ENCODE measurements at places on chromosomes 7 and 10. TPM values are rescaled to one million over a fixed set of nuclear protein-coding genes. Genes with fewer than 3 reads are reported as not detected.

- DNase-seq: peak; percentile 22
These were observed 51.8 kb upstream of the ANK3 start for GRCh38 chr10:60441515-60441914.

- no peak for DNase-seq
These were observed 32.8 kb upstream of the VIPR2 start for GRCh38 chr7:159177284-159177953.

DNA sequence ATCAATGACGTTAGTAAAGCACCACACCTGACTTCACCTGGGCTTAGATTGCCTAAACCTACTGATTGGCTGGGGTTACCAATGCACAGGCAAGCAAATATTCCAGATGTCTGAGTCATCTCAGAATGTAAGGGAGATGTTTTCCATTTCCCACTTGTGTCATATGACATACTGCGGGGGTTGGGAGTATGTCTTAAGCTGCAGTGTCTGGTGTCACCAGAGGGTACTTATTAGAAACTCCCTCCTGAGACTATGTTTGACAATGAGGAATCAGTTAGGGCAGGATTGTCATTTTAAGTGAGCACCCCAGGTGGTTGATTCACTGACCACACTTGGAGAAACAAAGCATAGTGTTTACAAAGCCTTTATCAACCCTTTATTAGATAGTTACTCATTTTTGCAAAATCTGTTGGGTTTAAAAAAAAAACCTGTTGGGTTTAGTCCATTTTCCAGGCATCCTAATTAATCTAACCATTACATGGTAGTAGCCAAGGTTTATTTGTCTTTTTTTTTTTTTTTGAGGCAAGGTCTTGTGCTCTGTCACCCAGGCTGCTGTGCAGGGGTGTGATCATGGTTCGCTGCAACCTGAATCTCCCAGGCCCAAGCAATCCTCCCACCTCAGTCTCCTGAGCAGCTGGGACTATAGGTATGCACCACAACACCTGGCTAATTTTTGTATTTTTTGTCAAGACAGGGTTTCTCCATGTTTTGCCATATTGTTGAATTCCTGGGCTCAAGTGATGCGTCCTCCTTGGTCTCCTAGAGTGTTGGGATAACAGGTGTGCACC, 72.5 kb downstream of the CDK6 start:
- peak; percentile 86 for DNase-seq

DNA sequence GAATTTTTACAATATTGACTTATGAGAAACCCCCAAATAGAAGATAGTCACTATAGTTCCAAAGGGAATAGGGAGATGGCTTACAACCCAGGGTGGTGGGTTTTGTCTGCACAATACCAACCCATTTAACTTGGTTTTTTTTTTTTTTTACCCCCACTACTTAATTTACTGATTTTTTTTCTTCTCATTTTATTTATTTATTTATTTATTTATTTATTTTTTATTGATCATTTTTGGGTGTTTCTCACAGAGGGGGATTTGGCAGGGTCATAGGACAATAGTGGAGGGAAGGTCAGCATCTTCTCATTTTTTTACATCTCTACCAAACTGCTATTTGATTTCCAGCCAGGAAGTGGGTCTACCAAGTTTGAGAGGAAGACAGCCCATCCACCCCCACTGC, 77.9 kb downstream of the FAM204A start:
- no peak for DNase-seq

DNA sequence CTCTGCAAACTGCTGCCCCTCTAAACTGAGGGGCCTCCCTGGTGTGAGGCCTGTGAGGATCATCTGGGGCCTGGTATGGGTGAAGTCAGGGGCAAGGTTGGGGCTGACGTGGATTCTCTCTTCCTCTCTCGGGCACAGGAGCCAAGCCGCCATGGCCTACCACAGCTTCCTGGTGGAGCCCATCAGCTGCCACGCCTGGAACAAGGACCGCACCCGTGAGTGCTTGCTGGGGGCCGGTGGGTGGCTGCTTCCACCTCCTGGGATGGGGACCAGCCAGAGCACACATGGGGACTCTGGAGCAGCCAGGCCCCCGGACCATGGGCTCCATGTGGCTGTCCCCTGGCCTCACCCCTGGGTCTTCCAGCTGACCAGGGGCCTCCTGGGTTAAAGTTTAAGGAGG, 11.0 kb downstream of the ARPC1B start:
- no peak for DNase-seq

- DNase-seq: peak; percentile 49
These were observed 80.0 kb downstream of the C7orf25 start for GRCh38 chr7:42831718-42832522.

The SUN1 gene
- 89.9 TPM for total RNA-seq

DNA sequence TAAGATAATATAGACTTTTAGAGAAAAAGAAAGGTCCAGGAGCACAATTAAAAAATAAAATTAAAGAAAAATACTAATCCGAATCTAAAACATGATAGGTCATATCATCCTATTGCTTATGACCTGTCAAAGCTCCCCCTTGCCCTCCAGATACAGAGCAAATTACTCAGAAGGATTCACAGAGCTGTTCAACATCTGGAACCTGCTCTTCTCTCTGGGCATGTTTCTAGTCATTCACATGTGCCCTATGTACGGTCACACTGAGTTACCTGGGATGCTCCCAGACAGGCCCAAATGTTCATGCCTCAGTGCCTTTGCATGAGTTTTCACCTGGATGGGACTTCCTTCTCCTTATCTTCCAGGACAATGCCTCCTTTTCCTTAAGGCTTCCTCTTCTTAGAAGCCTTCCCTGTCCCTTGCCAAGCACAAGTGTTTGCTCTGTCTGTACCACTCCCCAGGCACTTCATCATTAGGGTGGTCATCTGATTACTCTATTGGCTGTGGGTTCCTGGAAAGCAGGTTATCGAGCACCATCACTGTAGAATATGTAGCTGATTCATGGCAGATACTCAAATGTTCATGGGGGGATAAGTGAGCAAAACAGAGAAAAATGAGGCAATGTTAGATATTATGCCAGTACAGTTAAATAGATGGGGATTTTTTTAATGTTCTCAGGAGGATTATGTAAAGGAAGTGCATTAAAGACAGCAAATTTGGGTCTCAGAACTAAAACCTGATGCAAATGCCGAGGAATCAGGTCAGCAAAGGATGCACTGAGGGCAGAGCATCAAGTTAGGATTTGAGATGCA, 12.0 kb upstream of the AOAH start:
- no peak for DNase-seq

DNA sequence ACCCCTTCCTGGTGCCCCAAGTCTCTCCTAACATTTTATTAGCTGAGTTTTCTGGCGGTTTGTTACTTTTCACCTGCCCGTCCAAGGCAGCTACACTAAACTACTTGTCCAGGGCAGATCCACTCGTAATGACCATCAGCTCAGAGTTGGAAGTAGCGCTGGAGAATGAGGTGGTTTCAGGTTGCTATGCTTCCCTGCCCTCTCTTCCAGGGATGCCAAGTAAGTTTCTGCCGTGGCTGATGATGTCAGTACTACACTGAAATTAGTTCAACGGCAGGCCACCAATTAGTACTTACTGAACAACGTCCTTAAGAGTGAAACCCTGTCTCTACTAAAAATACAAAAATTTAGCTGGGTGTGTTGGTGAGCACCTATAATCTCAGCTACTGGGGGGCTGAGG, 55.2 kb downstream of the DIP2C start:
- DNase-seq: no peak

GRCh38 chr7:150927956-150928344, 50.2 kb downstream of the KCNH2 start:
- no peak for DNase-seq

- peak; percentile 83 for DNase-seq
These were observed 315.7 kb downstream of the TNS3 start for GRCh38 chr7:47266131-47266706.

- peak; percentile 27 for DNase-seq
These were observed 155.5 kb downstream of the SVIL start for GRCh38 chr10:29479081-29479925.

DNA sequence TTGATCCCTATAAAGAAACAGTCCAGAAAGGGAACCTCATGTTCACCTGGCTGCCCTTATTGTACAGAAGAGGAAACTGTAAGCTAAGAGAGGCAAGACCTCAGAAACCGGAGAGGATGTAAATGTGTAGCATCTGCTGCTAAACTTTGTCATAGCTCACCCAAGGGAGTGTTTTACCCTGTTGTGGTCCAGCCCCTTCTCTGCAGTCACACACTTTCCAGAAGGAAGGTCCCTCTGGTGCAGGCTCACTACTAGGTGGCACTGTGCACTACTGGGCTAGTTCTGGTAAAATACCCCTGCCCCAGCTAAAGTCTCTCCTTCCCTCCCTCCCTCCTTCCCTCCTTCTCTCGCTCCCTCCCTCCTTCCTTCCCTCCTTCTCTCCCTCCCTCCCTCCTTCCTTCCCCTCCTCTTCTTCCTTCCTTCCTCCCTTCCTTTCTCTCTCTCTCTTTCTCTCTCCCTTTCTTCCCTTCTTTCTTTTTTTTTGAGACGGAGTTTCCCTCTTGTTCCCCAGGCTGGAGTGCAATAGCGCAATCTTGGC, 42.5 kb upstream of the LCOR start:
- no peak for DNase-seq

DNA sequence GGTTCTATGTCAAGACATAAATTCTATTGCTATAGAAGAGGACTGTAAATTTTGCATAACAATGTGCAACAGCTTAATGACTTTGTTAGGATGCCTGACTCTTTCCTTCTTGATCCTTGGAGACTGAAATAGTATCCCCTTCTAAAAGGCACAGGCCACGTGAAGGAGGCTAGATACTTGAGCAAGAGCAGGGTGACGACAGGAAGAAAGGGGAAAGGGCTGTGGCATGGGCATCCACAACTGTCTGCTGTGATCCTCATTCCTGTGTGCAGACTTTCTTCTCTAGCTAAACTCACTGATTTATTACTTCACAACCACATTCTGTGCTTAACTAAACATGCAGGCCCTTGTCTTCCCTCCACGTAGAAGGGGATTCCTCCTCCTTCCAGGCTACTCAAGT, 1111.8 kb upstream of the C7orf33 start:
- DNase-seq: no peak

GRCh38 chr10:74249865-74250264, 98.8 kb downstream of the ADK start:
- DNase-seq: no peak

DNA sequence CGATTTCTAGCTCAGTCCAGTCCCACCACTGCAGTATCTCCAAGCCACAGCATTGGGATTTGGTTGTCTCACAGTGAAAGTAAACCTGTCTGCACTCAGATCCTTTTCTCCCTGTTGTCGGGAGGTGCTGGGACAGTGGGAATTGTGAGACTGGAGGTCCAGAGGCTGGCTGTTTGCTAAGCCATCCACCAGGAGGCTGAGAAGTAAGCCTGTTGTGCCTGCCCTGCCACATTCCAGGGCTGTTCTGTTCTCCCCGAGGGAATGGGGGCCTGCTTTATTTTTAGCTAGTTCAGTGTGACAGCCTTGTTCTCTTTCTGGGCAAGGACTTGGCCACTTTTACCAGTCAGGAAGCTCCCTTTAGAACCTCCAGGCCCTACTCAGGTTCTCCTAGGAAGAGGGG, 54.9 kb downstream of the HK1 start:
- DNase-seq: peak; percentile 73

The LRRC4 gene
- not detected for total RNA-seq

- DNase-seq: no peak
These were observed 273.8 kb downstream of the AUTS2 start for GRCh38 chr7:69871886-69872569.

The IDI2 gene
- not detected for total RNA-seq

DNA sequence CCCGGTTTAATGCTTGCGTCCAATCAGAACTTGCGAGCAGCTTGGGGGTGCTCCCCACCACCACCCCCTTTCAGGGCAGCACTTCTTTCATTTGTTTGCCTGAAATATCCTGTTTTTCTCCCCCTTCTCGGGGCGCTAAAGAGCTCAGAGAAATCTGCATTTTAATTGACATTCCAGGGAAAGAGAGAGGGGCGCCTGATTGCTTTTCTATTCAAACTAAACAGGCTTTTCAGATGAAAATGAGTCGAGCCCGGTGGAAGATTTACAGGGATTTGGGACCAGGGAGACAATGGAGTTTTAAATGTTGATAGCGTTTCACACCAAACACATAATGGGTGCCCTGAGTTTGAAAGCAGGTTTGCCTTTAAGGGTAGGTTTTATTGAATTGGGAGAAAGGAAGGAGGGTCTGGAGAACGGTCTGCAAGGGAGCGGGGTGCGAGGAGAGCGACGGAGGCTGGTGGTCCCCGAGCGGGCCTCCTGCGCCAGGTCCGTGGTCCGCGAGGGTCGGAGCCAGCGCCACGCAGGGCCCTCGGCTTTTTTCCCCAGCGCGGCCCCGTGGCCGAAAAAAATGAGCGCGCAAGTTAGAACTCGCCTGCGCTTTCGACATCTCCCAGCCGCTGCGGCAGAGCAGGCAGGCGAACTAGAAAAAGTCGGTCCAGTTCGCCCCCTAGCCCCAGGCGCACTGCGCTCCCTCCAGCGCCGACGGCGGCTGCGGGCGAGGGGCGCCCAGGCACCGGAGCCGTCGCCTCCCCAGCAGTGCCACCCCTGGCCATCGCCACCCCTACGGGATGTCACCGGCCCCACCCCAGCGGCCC, 1.3 kb downstream of the FGFR2 start:
- DNase-seq: no peak

DNA sequence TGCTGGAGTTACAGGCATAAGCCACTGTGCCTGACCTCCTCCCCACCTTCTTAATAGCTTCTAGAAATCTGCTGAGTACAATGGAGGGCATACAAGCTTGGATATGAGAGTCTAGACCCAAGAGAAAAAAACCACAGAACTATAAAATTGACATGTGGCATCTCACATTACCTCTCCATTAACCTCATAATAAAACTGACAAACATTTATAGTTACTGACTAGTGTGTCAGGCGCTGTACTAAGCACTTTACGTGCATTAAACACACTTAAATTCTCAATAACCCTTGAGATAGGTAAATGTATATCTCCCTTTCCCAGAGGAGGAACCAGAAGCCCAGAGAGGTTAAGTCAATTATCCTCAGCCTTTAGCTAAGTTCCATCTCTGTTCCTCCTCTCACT, 300.5 kb upstream of the MYO3A start:
- DNase-seq: no peak

DNA sequence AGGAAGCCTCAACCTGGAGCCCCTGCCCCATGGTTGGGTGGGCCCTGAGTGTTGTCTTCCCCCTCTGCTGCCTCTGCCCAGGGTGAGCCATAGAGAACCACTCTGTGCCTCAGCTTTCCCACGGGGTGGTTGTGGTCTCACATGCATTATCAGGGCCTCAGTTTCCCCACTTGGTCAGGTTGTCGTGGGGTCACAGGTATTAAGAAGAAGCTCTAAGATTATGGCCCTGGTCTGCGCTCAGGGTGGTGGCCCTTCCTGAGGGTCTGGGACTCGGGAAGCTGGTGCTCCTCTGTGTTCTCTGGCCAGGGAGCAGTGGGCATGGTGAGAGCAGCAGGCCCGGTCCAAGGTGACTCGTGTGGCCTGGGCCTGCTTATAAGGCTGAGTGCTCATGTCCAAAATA, 17.8 kb downstream of the LRRC27 start:
- DNase-seq: no peak

- peak; percentile 22 for DNase-seq
These were observed 5.4 kb downstream of the SFR1 start for GRCh38 chr10:104127411-104127810.

DNA sequence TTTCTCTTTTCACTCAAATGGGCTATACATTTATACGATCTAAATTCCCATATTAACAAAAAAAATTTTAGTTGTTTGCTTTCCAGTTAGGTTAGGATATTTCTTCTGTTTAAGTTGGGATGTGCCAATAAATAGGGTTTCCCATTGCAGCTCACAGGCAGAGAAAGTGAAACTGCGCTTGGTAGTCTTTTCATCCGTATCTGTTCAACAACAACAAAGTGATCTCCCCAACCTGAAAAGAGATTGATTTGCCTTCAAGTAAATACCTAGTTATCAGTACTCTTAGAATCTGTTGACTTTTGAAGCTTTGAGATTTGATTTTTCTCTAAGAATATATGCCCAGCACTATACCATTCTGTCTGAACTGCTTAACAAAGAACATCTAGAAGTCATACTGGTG, 143.4 kb downstream of the DYNC1I1 start:
- no peak for DNase-seq

All from RPMI7951 (cell line).